ENCODE measurements at places on chromosomes 3 and 15.

GRCh38 chr3:30518872-30519271, 87.5 kb upstream of the TGFBR2 start:
- no peaks in the 10 kb centered on the region for H3K27me3 ChIP-seq
- H3K27ac ChIP-seq: no peak overlapping the region
- H3K4me1 ChIP-seq: peaks cover 8% of the 10 kb centered on the region
- H3K4me3 ChIP-seq: no peak overlapping the region

DNA sequence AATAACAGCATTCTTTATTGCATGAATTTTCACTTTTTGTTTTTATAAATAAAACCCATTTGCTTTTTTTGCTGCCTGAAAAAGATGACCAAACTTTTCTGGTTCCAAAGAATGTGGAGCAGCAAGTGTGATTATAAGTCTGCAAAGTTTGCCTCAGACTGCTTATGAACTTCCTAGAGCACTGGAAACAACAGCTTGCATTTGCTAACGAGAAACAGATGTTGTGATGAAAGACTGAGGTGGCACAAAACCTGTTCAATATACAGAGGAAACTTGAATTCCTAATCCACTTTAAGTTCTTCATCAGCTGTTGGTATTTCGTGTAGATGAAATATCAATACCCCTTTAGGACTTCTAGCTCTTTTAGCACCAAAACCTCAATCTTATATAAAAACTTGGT, 9.3 kb downstream of the ZPLD1 start:
- DNase-seq: no peak
- H3K27ac ChIP-seq: no peak overlapping the region
- no peaks in the 10 kb centered on the region for H3K27me3 ChIP-seq
- H3K4me1 ChIP-seq: no peaks in the 10 kb centered on the region
- H3K36me3 ChIP-seq: no peaks in the 10 kb centered on the region
- no peak overlapping the region for H3K4me3 ChIP-seq

DNA sequence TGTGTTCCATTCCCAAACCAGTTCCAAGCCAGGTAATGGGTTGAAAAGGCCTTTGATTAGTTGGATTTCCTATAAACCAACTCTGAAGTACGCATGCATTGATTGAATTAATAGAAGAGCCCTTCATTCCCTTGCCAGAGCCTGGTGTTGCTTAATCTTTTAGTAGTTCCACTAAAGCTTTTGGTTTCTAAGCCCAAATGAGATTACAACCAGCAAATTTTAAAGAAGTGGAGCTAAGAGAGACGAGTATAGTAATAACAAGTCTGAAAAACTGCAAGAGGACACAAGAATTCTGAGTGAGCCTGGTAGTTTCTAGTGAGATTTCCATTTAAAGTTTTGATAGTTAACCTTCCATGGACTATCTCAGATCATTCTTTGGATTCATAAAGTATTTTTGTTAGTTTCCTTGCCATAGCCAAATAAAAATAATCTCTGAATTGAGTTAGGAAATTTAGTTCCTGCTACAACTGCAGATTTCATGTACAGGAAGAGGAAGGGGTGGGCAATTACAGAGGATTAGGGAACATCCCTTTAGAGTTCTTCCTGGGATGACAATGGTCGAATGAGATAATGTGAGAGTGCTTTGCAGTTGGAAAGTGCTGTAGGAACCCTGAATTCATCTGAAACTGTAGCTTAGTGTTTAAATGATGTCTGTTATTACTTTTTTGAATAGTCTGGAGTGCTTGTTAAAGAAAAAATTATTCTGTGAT, 136.8 kb downstream of the FNDC3B start:
- no peaks in the 10 kb centered on the region for H3K36me3 ChIP-seq
- H3K27ac ChIP-seq: no peak overlapping the region
- no peak overlapping the region for H3K4me3 ChIP-seq
- peaks cover 12% of the 10 kb centered on the region for H3K4me1 ChIP-seq
- H3K27me3 ChIP-seq: no peaks in the 10 kb centered on the region

GRCh38 chr3:55162031-55162795, 234.4 kb upstream of the LRTM1 start:
- H3K4me3 ChIP-seq: no peak overlapping the region
- H3K27ac ChIP-seq: no peak overlapping the region
- H3K4me1 ChIP-seq: no peaks in the 10 kb centered on the region
- DNase-seq: no peak
- H3K27me3 ChIP-seq: no peaks in the 10 kb centered on the region

DNA sequence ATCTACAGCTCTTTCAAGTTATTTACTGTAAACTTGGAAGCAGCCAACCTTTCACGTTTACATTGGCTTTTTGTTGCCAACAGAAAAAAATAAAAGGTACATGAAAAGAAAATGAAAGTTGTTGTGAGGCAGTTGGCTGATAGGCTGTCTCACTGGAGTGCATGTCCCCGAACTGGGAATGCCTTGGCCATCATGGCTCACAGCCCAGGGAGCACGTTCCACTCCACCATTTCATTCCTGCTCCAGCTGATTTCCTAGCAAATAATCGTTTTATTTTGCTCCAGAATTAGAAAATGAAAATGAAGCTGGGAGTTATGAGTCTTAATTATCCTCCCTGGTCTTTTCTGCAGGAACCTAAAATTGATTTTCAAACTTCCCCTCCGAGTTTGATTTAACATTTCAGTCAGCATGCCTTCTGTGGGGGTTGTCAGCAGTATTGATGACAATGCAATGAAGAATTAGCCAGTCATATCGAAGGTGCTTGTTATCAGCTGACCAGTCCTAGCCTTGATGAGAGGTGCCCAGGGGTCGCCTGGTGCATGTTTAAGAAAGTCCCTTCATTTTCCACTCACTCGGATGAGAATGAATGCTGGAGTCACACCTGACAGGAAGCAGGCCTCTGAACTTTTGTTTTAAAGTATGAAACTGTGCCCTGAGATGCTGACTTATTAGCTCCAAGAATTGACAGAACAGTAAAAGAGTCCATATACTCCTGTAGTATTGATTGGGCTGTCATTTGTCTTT, 293.7 kb upstream of the TRIM42 start:
- H3K27me3 ChIP-seq: peaks cover under 1% of the 10 kb centered on the region
- H3K27ac ChIP-seq: no peak overlapping the region
- no peaks in the 10 kb centered on the region for H3K36me3 ChIP-seq
- no peak for DNase-seq
- no peaks in the 10 kb centered on the region for H3K4me1 ChIP-seq

Measured in activated T-cell treated with anti-CD3 and anti-CD28 coated beads, Interleukin-2, amount 50 U/mL, for 72 hours (primary cell).